Progenitor cell of endocrine pancreas (in vitro differentiated cells): ENCODE measurements at places on chromosomes 6 and 20.

DNA sequence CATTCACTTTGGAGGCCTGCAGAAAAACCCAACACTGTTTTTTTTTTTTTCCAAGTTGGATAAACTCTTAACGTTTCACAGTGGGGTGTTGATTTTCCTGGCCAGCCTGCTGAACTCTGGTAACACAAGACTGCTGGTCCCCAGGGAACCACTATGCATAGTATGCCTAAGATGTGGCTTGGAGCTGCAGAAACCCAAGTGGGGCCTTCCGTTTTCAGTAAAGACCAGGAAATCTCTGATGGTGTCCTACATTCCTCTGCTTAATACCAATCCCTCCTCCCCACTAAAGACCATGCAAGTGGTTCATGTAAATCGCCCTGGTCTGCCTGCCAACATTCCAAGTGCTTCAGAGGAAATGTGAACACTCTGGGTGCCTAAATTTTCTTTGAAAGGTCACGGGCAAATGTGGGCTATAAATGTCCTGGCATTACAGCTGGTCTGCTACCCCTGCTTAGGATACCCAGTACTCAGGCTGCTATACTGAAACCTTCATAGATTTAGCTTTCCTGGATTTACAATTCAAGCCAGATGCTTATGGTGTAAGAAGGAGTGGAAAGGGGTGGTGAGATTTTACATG is 615.4 kb downstream of the MAFB start:
- no peak for DNase-seq

GRCh38 chr6:36727505-36728021 is 29.9 kb downstream of the RAB44 start:
- DNase-seq = no peak

DNA sequence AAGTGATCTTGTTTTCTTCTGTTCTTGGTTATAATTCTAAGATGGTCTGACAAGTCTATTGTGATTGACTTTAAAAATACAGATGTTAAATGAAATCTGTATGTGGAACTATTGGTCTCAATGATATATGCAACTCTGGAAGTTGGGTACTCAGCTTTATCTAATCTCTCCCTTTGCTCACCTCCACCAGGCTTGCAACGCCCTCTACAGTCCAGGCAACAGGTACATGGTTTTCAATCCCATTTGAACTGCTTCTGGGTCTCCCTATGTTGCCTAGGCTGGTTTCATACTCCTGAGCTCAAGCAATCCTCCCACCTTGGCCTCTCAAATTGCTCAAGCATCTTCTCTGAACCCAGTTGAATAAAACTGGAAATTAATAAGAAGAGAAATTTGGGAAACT is 25.6 kb upstream of the HLA-DQB1 start:
- DNase-seq = no peak

DNA sequence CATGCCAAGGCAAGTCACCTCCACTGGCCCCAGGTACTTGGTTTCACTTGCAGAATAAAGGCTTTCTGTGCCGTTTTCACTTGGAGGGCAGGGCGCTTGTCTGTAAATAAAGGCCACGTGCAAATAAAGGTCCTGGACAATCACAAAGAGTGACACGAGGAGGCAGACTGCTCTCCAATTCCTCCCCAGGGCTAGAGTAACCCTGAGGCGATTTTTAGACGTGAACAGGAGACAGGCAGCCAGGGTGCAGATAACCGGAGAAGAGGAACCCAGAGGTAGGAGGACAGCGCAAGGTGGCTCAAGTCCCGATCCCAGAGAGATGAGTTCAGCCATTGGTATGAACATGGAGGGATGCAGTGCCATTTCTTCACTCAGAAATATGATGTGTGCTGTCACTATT is 327.4 kb downstream of the KIF16B start:
- DNase-seq = no peak

GRCh38 chr6:125927761-125928160 is 28.8 kb upstream of the HINT3 start:
- DNase-seq = no peak

DNA sequence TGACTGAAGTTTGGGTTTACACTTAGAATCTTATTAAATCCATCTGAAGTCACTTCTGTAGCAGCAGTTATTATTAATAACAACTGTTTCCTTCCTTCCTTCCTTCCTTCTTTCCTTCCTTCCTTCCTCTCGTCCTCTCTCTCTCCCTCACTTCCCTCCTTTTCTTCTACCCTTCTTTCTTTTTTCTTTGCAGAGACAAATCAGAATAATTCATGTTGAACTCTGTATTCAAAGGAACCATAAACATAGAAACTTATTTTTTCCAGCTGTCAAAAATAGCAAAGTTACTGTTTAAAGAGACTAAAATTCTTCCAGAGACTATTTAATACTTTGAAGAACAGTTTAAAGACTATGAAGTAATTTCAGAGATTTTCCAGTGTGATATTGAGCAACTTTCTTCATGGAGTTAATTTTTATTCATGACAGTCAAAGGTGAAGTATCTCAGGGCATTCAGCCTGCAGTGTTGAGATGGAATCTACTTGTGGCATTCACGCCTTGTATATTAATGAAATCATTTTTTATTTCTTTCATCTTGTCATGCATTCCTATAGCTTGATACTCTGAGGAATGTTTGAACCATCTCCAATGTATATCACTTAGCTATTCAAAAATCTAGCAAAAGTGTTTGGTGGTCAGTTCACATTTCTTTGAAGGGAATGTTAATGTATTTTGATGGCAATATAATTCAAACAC is 109.7 kb downstream of the BCAS1 start:
- DNase-seq = no peak

- DNase-seq = no peak
Observed at GRCh38 chr20:54940522-54940921, 465.1 kb downstream of the DOK5 start.

GRCh38 chr20:62760856-62761758 is 35.2 kb upstream of the MRGBP start:
- no peak for DNase-seq

- no peak for DNase-seq
Observed at GRCh38 chr6:444653-445275, 53.2 kb downstream of the IRF4 start.

GRCh38 chr6:126071000-126071647 is 84.8 kb downstream of the TRMT11 start:
- no peak for DNase-seq

- no peak for DNase-seq
Observed at GRCh38 chr6:14876778-14877613, 368.9 kb upstream of the JARID2 start.

DNA sequence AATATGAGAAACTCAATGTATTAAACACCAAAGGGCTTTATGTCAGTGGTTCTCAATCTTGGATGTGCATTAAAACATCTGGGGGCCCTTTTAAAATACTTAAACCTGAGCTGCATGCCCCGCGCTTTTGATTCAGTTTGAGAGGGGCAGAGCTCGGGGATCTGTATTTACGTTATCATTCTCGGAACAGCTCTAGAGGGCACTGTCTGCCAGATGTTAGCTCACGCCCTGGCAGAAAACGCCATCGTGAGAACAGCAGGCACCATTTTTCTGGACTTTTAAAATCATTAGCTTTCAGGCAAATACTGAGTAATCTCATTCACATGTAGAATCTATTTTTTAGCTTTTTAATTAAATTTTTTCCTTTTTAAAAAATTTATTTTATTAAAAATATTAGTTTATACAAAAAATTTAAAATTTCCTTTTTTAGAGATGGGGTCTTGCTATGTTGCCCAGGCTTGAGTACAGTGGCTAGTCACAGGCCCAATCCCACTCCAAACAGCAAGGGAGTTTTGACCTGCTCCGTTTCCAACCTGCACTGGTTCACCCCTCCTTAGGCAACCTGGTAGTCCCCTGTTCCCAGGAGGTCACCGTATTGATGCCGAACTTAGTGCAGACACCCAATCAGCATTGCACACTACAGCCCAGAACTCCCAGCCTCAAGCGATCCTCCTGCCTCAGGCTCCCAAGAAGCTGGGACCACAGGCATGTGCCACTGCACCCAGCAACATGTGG is 30.0 kb upstream of the ZNF133 start:
- no peak for DNase-seq

DNA sequence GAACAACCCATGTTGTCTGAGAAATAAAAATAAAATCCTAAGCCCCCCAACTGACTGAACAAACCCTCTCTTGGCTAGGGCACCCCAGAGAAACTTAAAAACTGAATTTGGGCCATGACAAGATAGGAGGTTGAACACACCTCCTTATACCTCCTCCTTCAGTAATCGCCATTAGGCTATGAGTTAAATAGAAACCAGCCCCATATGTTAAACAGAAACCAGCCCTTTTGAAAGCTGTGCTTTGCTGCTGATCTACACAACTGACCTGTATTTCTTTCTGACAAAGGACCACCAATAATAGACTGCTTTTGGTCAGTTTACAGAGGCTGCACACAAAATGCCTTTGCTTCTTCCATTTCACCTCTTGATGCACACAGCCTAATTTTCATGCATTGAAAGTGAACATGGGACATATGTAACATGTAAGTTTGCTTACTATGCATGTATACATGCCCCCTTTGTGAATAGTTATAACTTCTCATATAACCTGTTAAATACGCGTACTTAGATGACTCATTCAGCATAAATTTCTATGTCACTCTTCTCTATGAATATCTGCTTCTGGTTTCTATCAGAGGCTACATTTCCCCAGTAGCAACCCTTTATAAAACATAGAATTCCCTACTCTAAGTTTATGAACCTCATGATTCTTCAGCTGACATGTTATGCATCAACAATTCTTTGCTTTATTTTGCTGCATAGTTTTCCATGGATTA is 462.9 kb downstream of the COL12A1 start:
- DNase-seq = no peak

GRCh38 chr6:37868447-37868825 is 48.9 kb downstream of the ZFAND3 start:
- DNase-seq = no peak

DNA sequence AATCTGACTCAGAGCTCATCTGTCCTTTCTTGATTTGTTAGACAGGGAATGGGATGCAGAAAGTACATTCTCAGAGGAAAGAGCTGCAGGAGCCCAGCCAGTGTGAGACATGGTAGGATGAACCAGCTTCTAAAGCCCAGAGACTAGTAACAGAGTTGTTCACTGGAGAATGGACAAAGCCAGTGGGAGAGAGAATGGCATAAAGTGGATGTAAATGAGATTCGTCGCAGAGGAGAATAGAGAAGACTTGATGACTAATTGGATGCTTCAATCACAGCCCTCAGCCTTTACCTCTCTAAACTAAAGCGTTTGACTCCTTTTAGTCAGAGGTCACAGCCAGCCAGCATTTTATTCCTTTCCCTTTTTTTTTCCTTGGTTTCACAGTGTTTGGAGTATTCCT is 25.5 kb upstream of the L3MBTL3 start:
- DNase-seq = no peak

GRCh38 chr6:25359191-25359861 is 80.2 kb downstream of the CARMIL1 start:
- no peak for DNase-seq

DNA sequence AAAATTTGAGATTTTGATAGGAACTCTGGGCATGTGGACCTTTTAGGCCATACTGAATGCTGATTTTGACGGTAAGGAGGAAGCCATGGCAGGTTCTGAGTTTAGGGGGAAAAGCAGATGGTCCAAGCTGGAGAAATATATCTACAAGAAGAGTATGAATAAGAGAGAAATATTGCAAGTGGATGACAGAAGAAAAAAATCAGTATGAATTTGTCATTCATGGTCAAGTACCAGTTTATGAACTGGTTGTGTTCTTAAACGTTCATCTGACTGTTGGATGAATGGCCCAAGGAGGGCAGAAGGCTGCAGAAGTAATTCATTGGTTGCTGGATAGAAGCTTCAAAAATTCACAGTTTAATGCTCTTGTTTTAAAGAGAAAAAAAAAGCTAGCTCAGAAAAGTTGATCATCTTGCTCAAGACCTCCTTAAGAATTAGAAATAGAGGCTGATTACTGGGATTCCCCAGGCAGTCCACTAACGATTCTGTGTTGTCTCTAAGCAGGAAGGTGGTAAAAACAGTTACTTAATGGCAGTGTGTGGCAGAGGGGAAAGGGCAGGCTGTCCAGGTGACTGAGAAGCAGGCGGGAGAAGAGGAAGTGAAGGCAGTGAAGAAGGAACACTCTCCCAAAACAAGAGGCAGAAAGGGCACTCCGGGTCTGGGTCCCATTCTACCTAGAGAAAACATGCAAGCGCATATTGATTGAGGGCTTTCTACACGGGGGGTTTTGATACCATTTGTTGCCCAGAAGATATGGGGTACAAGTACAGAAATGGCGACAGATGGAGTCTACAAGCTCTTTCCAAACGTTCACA is 2.0 kb upstream of the DUSP22 start:
- no peak for DNase-seq

GRCh38 chr6:99416226-99416625 is 8.9 kb downstream of the PNISR start:
- DNase-seq = no peak

DNA sequence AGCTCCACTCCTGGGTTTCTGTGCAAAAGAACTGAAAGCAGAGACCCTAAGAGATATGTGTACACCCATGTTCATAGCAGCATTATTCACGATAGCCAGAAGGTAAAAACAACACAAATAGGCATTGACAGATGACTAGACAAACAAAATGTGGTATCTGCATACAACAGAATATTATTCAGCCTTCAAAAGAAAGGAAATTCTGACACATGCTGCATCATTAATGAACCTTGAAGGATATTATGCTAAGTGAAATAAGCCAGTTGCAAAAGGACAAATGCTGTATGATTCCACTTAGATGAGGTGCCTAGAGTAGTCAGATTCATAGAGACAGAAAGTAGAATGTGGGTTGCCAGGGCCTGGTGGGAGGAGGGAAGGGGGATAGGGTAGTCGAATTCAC is 17.8 kb downstream of the AAR2 start:
- no peak for DNase-seq

- DNase-seq = no peak
Observed at GRCh38 chr6:71205336-71205956, 83.2 kb upstream of the OGFRL1 start.

- no peak for DNase-seq
Observed at GRCh38 chr6:25788305-25788922, 33.9 kb downstream of the SLC17A4 start.

DNA sequence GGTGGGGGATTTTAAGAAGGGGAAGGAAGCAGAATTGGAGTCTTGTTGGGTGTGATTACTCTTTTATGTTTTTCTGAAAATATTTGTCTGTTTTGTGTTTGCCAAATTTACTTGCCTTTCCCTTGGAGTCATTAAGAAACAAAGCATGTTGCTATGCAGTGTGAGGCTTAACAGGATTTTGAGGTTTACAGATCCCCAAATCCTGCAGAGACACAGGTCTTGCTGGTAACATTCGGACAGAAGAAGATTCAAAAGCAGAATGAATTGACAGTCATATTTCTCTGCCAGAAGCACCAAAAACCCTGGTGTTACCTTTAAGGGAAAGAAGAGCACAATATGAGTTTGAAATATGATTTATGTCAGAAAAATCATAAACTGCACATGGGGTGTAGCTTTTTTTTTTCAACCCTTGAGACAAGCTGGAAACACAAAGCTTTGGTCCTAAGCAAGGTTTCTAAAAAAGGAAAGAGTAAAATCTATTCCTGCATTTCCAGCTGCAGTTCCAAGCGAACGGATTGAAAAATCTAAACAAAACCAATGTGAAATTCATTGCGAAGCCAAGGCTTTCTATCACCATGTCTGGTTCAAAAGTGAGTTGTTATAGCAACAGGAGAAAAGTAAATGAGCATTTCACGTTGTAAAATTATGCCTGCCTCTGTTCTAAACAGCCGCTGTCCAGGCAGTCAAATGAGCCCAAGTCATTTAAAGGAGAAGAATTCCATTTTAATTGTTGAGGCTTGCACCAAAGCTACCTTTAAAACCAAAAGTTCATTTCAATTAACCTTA is 358.9 kb upstream of the SASH1 start:
- no peak for DNase-seq
